Panc1 (cell line): ENCODE measurements at places on chromosomes 11 and 22.

GRCh38 chr22:38755155-38755910 is 465 bp downstream of the SUN2 start:
- no peak for DNase-seq

- no peak for DNase-seq
These were observed 21.2 kb downstream of the MS4A4E start for GRCh38 chr11:60221692-60222091.

- DNase-seq: no peak
These were observed 13.8 kb downstream of the SEC14L3 start for GRCh38 chr22:30457981-30458380.

GRCh38 chr11:65906602-65907001 is 6.4 kb upstream of the FOSL1 start:
- no peak for DNase-seq

DNA sequence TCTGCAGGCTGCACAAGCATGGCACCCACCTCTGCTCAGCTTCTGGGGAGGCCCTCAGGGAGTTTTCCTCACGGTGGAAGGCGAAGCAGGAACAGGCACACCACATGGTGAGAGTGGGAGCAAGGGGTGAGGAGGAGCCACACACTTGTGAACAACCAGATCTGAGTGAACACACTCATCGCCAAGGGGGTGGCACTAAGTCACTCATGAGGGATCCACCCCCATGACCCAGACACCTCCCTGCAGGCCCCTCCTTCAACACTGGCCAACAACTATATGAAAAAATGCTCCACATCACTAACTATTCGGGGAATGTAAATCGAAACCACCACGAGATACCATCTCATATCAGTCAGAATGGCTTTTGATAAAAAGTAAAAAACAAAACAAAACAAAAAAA is 722 bp upstream of the KRTAP5-2 start:
- no peak for DNase-seq

- no peak for DNase-seq
These were observed 5.0 kb downstream of the NAGA start for GRCh38 chr22:42065438-42066125.

DNA sequence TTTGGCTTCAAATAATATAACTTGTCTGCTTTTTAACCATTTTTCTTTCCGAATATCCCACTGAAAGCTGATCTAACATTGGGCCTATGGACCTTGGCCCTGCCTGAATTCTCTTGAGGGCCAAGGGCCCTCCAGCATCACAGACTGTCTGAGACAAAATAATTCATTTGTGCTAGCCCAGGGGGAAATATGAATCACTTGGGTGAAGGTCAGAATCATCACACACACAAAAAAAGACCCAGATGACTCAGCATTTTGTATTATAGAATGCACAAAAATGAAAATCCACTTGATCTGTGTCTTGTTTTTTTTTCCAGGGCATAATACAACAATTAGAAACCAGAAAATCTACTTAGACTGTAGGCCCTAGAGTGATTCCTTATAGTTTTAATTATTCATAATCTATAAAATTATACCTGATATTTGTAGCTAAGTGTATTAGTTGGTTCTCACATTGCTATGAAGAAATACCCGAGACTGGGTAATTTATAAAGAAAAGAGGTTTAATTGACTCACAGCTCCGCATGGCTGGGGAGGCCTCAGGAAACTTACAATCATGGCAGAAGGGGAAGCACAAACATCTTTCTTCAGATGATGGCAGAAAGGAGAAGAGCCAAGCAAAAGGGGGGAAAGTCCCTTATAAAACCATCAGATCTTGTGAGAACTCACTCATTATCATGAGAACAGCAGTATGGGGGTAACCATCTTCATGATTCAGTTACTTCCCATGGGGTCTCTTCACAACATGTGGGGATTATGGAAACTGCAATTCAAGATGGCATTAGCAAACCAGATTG is 15.6 kb upstream of the RDX start:
- DNase-seq: no peak

DNA sequence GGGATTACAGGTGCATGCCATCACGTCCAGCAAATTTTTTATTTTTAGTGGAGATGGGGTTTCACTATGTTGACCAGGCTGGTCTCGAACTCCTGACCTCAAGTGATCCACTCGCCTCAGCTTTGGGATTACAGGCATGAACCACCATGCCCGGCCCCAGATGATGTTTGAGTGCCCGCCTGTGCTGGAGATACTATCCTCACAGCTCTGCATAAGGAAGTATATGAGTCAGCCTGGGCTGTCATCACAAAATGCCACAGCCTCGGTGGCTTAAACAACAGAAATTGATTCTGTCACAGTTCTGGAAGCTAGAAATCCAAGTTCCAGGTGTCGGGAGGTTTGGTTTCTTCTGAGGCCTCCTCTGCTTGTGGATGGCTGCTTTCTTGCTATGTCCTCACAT is 119.3 kb downstream of the OSBP2 start:
- DNase-seq: no peak
